Activated gamma-delta T cell treated with Interleukin-2 at 50 U/mL for 16 hours (primary cell): ENCODE measurements at places on chromosomes 7 and 10.

- no peak for DNase-seq
These were observed 94.5 kb upstream of the AGK start for GRCh38 chr7:141456711-141457110.

DNA sequence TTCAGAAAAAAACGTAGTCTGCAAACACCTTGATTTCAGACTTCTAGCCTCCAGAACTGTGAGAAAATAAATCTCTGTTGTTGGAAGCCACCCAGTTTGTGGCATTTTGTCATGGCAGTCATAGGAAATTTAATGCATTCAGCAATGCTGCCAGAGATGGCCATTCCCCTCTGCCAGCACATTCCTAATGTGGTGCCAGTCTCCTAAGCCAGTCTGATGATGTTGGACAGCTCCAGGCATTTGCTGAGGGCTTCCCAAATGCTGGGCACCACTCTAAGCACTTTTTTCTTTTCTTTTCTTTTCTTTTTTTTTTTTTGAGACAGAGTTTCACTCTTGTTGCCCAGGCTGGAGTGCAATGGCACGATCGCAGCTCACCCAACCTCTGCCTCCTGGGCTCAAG, 666.7 kb upstream of the C7orf33 start:
- DNase-seq = no peak

- no peak for DNase-seq
These were observed 252.4 kb downstream of the KLF6 start for GRCh38 chr10:3532644-3533043.

- peak; percentile 40 for DNase-seq
These were observed 45.3 kb upstream of the CDK1 start for GRCh38 chr10:60732807-60733516.

DNA sequence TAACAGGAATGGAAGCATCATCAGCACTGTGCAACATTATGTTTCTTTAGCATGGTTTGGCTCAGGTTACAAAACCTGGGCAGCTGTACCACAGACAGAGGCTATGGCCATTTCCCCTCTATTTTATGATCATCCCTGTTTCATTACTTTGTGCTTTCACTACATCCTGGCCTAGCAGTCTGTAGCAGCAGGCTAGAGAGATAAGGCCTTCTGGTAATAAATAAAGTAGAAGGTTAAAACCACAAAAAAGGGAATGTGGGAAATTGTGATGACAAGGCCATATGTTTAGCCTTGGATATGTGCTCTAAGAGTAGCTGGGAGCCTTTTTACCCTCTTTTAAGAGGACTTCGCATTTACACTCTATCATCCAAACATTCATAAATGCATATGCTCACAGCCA, 266.2 kb upstream of the PHF14 start:
- no peak for DNase-seq

- no peak for DNase-seq
These were observed 1281.2 kb upstream of the SORCS1 start for GRCh38 chr10:108445746-108446145.

DNA sequence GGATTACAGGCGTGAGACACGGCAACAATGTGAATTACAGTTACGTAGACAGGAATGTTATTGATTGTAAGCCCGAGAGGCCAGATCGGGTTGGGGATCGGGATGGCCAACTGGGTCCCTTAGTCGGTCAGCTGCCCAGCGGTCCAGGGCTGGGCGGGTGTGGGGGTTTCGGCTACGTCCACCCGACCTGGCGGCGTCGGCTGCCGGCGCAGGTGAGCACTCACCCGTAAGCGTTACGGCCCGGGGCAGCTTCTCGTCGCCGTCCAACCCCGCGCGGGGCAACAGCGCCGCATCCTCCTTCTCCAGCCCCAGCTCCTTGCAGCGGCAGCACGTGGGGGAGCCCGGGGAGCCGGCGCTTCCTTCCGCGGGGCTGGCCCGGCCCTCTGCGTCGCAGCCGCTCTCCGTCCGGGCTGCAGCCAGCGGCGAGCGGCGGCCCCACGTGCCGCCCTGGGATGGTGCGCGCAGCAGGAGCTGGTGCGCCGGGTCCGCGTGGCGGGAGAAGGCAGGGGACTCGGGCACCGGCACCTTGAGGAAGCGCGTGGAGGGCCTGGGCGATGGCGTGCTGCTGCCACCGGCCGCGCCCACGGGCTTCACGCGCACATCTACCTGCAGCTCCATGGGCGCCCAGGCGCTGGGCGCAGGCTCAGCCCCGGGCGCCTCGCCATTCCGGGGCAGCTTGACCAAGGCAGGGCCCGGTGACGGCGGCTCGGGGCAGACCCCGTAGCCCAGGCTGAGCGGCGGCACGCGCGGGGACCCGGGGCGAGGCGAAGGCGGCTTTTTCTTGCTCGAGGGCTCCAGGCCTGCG, 609 bp downstream of the KLRG2 start:
- no peak for DNase-seq

DNA sequence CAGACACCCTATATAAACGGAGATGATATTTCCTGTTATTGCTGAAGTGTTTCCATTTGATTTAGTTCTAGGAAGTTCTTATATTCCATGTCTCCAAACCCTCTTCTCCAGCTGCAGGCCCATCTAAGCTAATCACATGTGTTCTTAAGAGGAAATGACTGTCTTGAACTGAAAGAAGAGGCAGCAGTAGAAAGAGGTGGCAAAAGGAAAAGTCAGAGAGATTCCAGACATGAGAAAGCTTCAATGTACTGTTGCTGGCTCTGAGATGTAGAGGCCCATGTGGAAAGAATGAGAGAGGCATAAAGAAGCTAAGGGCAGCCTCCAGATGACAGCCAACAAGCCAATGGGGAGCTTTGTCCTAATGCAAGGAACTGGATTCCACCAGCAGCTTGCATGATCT, 287.2 kb downstream of the GFRA1 start:
- no peak for DNase-seq

GRCh38 chr7:24463474-24463873, 109.8 kb upstream of the PALS2 start:
- DNase-seq = no peak

DNA sequence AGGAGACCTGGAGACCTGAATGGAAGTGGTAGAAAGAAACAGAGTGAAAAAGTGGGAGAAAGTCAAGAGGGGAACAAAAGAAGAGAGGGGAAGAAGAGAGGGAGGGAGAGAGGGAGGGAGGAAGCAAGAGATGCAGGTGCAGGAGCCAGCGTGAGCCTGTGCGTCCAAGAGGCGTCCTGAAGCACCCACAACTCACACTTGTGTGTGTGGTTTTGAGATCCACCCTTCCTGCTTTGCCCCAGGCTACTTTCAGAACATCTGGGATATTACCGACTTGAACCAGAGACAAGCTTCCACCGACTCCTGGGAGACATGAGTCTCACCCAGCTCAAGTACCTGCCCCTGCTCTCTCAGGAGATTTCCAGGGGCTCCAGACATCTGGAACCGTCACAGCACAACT, 9.8 kb downstream of the AFAP1L2 start:
- no peak for DNase-seq

- DNase-seq = no peak
These were observed 108.7 kb downstream of the TYW1 start for GRCh38 chr7:67105377-67105776.

DNA sequence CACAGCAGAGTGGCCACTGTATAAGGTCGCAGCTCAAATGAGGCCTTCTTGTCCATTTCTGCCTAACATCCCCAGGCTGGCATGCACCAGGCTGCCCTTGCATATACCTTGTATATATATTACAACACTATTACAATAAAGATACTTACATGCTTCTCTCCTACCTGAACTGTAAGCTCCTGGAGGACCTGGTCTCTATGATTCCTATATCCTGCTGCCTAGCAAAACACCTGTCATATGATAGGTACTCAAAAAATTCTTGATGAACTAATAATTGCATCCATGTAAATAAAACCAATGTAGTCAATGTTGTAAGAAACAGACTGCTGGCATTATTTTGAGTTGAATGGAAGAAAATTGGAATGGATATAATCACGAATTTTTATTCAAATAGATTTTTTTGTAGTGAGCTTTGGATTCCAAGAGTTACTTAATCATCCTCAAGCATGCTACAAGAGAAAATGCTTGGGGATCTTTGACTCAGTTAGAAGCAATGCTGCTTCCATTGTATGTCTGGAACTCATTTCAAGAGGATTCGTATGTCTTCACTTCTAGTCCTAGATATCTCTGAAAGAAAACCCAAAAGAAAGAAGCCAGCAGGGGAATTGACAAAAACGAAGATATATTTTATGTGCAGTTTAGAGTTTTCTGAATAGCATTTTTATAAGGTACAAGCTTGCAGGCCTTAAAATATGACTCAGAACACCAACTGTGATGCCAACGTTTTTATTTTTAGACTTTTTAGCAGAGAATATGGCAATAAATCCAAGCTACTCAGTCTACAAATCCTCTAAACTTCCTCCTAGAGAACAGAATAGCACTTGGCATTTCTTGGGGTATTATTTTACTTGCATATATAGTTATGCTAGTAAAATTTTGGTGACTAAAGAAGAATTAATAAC, 53.1 kb downstream of the OSBPL3 start:
- no peak for DNase-seq

DNA sequence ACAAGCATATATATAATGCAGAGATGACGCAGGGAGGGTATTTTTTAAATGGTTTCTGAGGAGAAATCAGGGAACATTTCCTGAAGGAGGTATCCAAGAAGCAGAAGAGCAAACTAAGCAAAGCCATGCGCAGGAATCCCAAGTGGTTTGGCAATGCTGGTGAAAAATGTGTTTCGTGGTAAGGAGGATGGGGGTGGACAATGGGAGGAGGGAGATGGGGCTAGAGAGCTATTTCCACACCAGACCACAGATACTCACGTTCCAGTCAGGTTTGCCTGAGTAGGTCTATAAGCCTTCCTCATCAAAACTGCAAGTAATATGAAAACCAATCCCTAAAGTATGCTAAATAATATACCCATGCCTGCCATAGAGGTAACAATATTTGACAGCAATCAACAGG, 223.7 kb upstream of the MKLN1 start:
- DNase-seq = no peak

DNA sequence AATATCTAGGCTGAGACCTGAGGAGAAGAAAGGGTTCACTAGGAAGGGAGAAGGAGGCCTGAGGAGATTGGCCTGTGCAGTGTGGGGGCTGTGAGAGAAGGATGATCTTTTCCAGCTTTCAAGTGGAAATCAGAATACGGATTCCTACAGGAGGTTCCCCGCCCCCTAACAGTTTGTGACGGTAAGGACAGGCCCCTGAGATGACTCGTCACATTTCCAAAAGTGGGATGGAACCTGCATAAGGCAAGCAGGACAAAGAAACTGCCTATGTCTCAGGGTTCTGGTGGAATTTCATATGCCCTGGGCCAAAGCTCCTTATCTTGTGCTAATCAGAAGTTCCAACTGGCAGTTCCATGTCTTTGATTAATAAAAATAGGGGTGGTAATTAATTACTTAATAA, 275.6 kb downstream of the SNX10 start:
- no peak for DNase-seq

DNA sequence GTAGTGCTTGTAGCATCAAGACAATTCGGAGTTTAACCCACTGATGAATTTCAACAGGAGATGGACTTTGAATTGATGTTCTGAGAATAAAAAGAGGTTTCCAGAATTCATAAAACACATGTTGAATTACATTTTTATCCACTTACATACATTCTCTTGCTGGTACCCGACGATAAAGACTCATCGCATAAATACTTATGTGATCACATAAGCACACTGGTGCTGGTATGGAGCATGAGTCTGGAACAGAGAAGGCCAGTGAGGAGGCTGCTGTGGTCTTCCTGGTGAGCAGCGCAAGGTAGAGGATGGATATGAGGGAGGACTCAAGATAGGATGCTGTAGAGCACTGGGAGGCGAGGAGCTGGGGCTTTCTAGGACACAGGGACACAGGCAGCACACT, 109.0 kb downstream of the RNF216 start:
- DNase-seq = no peak

GRCh38 chr7:87000344-87000743, 59.1 kb downstream of the ELAPOR2 start:
- no peak for DNase-seq

DNA sequence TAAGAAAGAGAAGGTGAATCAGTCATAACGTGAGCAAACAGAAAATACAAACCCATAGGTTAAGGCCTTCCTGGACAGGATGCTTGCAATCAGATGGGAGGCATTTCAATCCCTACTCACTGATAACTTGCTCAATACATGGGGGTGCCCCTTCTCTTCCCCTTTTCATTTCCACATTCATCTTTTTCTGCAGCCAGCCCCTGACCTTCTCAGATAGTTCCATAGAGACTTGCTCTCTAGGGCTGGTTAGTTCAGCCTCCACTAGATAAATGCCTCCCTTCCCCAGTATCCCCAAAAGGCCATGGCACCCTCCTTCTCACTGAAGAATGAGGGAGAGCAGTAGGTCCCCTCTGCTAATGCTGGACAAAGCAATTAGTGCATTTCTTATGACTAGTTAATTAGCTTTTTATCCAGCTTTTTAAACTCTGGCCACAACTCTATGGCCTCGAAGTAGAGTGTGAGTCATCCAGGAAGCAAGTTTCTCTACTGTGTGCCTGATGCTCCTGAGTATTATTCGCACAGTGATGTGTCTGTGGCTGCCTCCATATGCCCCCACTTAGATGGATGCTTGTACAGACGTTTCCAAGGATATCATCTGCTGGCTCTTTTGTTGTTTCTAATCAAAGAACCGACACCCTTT, 12.7 kb downstream of the CHN2 start:
- no peak for DNase-seq

GRCh38 chr7:135769005-135769802, 20.6 kb upstream of the FAM180A start:
- DNase-seq = no peak

GRCh38 chr7:47422611-47423010, 159.3 kb downstream of the TNS3 start:
- DNase-seq = no peak

DNA sequence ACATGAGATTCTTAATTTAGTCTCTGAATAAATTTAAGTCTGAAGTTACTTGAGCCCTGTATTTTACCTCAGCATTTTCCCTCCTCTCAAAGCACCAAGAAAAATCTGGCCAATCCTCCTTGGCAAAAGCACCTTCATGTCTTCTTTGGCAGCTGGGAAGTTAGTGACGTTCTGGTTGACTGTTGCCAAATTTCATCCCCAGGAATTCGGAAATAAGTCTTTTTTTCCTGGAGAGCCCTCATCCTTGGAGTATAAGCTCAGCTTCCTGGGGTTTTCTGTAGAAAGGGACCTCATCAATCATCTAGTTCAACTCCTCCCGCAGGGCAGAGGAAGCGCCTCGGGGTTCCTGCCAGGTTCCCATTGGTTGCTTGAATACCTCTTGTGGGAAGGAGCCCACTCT, 377.6 kb downstream of the PHTF2 start:
- no peak for DNase-seq

- DNase-seq = no peak
These were observed 16.5 kb downstream of the DENND10 start for GRCh38 chr10:119120413-119120867.

- peak; percentile 55 for DNase-seq
These were observed 750 bp downstream of the ZNF398 start for GRCh38 chr7:149147752-149148653.

- DNase-seq = no peak
These were observed 570.4 kb upstream of the ANKRD30A start for GRCh38 chr10:36555036-36555435.
